AG10803 (cell line): ENCODE measurements at places on chromosomes 12 and 14.

DNA sequence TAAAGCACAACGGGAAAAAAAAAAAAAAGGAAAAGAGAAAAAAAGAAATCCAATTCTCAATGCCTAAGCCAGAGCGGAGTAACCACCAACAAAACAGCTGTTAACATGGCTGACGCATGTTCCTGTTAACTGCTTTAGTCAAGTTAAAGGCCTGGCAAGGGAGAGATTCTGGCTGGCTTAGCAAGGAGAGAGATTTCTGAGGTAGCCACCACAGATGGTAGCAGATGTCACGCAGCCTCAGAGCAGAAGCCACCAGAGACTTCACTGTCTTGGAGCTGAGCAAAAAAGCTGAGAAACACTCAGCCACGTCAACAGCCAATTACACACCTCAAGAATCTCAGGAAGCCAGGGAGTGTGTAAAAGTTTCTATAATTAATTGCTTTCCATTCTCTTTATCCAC lies 87.1 kb downstream of the TMCC3 start:
- peak; percentile 23 for DNase-seq

- no peak for DNase-seq
These were observed 35.0 kb upstream of the MDM1 start for GRCh38 chr12:68367116-68367515.

DNA sequence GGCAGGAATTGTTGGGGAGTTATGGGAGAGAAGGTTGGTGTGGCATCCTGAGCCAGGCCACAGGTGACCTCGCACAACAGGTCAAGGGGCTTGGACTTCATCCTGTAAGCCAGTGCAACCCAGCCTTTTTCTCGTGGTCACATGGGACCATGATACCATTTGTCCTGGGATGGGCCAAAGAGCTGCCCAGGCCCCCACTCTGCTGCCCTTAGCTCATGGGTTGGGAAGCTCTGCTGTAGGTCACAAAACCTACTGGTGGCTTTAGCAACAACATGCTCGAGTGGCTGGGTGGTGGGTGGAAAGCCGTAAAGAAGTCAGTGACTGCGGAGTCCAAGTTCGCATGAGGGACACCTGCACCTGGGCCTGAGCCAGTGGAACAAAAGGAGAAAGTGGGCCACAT lies 4.6 kb downstream of the CLMN start:
- DNase-seq: no peak

DNA sequence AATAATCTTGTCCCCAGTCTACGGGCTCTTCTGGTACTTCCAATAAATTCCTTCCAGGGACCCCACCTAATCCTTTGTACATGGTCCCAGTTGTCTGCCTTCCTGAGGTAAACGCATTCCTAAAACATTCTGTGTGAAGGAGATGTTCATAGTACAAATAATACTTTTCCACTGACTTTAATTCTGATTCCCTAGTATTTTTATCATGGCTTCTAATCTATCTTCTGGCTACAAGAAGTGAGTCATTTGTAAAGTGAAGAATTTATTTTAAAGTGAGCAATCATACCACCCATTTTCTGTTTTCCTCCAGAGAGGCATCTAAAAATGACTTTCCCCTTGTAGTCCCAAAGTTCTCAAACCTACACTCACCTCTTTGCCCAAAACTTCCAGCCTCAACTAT lies 65.9 kb upstream of the NUDT4 start:
- no peak for DNase-seq

DNA sequence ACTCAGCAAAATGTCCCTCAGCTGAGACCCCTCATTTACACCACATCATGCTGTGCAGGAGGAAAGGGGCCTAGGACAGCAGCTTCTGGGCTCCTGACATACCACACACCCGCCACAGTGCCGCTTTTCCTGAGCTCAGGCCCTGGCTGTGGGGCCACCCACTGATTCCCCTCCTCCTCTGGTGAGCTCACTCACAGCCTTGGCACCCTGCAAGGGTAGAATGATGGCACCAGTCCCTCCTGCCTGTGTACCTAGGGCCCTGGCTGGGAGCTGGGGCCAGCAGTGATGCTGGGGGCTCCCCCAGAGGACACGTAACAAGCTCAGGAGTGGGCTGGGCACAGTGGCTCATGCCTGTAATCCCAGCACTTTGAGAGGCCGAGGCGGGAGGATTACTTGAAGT lies 44.4 kb downstream of the PLEKHD1 start:
- no peak for DNase-seq

DNA sequence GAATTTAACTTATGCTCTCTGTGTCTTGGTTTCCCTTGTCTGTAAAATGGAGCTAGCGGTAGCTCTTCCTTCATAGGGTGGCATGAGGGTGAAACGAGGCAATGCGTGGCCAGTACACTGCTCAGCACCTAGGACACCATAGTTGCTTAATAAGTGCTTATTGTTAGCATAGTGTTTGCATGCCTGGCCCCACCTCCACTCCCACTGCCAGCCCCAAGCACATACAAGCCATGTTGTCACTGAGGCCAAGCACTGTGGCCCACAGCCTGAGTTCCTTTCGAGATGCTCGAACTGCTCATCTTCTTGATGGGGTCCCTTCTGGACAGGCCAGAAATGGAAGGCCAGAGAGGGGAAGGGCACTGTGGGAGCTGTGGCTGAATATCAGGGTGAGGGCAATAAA lies 839 bp downstream of the FICD start:
- no peak for DNase-seq

- no peak for DNase-seq
These were observed 671 bp downstream of the SPTB start for GRCh38 chr14:64878837-64879634.

DNA sequence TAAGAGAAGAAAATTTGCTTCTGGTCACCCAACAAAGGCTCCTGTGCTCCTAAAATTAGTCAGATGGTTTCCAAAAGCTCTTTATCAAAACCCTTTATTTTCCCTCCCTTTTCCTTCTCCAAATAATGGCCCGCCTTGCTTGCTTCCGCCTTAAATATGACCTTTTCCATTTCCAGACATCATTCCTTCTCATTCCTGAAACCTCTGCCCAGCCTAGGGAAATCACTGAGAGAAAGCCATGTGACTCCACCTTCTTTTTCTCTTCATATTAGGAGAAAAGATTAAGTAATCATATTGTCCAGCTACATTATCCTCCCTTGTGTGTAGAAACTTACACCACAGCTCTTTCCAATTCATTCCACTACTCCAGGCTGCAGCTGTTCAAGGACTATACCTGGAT lies 75.7 kb upstream of the GPHB5 start:
- DNase-seq: no peak

- peak; percentile 66 for DNase-seq
These were observed 9.2 kb downstream of the NID2 start for GRCh38 chr14:52059649-52060048.

DNA sequence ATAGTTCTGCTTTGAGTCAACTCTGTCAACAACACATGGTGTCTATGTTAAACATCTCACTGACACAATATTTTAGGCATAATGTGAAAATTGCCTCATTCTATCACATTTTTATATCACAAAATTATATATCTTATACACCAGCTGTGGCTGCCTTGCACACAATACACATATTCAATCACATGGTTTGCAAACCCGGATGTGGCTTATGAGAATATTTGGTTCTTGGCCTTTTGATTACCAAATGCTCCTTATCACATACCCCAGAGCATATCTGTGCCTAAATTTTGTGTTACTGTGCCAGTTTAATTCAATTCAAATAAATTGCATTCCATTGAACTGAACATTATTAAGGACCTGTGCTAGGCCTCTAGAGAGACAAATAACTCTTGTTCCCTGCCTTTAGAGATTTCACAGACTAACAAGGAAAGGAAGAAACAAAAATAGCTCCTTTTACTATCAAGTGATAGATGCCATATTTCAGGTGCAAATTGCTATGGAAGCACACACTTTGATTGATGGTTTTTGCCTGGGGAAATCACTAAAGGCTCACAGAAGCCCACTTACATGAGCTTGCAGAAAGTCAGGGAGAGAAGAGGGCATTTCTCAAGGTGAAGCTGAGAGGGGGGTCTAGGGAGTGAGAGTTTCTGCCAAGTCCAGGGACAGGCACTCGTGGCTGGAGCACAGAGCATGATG lies 63.4 kb downstream of the PPP1R36 start:
- DNase-seq: no peak

GRCh38 chr12:47312808-47313426 lies 233.2 kb upstream of the AMIGO2 start:
- DNase-seq: no peak

- DNase-seq: peak; percentile 98
These were observed 1.9 kb upstream of the RIN3 start for GRCh38 chr14:92511453-92512238.
